Femur (tissue), 1 donor: ENCODE measurements at places on chromosomes 16 and 17.

DNA sequence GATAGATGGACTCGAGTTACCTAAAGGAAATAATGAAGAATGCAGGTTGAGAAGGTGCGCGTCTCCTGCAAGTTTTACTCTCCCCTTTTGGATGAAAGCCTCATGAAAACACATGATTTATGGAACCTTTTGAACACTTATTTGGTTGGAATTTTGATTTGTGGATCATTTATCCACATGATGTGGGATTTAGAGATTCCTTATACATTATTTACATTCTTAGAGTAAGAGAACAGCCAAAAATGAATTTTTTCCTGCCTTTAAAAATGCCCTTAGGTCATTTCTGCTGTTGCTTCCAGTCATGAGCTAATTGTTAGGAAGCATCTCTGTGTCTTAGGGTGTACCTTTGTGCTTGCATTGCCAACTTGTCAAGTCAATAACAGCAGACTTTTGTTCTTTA is 99.9 kb downstream of the RPTOR start:
- DNase-seq: no peak

GRCh38 chr17:28953444-28954118 is 2.3 kb upstream of the PHF12 start:
- DNase-seq: peak; percentile 55

- DNase-seq: peak; percentile 94
Observed at GRCh38 chr17:40121181-40122135, at the start of gene MSL1. Gene MSL1, plus strand, starts transcription at chr17:40121971. Its CDS starts 642 bp downstream, at chr17:40122613.

DNA sequence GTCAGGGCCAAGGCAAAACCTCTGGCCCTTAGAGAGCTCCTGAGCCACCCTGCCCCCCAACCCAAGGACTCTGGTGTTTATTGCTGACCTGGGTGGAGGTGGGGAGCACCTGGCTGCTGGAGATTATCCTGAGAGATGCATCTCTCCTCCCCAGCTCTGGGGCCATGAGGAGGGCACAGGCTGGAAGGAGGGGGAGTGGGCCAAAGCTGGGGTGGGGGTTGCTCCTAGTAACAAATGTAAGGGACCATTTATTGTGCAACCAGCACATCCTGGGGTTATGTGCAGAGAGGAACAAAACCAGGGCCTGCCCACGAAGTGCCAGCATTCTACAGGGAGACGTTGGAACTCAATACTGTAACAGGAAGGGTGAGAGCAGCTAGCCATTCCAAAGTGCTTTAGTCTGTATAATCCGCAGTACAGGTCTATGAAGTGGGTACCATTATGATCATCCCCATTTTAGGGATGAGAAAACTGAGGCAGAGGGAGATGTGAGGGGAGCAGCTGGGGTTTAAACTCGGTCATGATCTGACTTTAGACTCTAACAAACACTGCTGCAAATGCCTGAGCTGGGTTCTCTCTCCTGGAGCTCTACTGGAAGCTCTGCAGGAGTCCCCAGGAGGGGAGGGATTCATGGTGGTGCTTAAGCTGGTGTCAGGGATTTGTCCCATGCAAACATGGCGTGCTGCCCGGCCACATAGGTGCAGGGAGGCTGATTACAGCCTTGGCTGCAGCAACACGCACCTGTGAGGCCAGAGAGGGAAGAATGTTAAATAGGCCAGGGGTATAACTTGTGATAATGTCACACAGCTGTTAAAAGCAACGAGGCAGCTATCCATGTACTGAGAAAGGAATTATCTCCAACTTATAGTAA is 1.4 kb upstream of the RHBDF2 start:
- no peak for DNase-seq

- peak; percentile 16 for DNase-seq
Observed at GRCh38 chr16:3120435-3120834, 8.0 kb downstream of the ZNF205 start.

DNA sequence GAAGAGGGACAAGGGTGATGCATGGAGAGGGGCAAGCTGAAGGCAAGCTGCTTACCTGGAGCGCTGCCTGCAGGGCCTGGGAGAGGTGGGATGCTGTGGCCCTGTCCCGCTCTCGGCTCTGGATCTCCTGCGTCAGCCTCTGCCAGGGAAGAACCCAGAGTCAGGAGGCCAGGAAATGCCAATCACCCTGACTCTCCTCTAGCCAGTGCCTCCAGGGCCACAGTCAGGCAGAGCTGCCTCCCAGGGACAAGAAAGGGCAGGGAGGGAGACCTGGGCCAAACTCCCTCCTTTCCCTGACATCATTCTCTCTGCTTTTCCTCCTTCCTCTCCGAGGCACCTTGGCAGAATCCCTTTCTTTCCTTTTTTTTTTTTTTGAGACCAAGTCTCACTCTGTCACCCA is 11.3 kb downstream of the CDK3 start:
- no peak for DNase-seq

GRCh38 chr17:40069751-40070708 is 7.3 kb downstream of the THRA start:
- DNase-seq: no peak

DNA sequence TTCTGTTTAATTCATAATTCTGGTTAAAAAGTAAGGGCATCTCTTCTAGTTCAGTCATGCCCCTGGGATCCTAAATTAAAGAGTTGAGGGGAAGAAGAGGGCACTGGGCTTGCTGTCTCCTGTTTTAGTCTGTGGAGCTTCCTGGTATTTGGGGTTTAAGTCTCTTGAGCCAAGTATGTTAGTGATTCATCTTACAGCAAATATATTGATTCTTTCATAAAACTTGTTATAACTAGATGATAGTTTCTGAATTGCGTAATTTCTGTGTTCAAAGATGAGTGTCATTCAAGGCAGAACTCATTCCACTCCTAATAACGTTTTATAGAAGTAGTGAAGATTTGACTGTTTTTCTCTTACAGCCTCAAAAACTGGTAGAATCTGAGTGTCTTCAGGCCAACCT is 1.7 kb downstream of the TXNDC17 start:
- no peak for DNase-seq

DNA sequence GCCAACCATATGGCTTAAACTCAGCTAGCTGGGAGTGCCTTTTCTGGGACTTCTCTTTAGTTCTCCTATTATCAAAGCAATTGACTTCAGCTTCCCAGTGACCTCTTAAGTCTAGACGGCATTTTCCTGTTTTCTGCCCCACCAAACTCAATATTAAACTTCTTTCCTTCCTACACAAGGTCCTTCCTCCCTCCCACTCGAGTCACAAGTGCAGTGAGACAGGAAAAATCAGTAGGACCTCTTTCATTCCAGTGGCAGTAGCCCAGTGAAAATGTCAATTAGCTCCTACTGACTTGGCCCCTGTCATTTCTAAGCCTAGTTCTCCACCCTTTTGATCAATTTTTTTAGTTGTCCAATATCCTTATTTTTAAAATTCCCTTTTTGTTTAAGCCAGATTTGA is 9.6 kb upstream of the NACA2 start:
- DNase-seq: no peak

DNA sequence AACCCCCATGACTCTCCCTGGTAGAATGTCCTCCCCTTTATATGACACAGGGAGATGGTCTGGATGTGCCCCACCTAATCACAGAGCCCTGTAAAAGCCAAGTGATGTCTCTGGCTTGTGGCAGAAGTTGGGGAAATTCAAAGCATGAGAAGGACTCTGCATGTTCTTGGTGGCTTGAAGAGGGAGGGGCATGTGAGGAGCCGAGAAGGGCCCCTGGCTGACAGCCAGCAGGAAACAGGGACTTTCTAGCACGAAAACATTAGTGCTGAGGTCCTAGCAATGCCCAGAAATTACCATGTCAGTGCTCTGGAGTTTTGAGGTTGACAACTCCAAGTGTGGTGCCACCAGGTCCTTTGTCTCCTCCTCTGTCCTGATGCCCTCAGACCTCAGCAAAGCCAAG is 75.9 kb downstream of the USP22 start:
- no peak for DNase-seq

DNA sequence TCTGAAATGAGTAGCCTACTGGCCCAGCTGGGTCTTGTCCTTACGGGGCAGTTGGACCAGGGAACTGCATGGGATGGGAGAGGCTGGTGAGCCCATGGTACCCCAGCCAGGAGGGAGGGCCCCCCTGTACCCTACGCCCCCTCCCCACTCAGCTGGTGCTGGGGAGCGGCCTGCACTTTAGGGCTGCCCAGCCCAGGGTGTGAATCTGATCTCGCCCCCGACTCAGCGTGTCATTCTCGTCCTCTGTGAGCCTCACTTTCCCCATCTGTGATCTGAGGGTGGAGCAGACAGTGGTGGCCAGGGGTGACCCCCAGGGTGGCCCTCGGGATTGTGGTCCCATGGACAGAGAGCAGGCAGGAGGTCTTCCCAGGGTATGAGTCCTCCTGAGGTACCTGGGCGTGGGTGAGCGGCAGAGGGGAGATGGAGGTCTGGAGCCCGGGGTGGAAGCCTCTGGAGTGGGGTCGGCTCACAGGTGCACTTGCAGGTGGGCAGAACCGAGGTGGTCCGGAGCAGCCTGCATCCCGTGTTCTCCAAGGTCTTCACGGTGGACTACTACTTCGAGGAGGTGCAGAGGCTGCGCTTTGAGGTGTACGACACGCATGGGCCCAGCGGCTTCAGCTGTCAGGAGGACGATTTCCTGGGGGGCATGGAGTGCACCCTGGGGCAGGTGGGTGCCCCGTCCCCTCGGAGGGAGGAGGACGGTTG is 1.6 kb downstream of the CPNE7 start:
- DNase-seq: no peak

- no peak for DNase-seq
Observed at GRCh38 chr16:12091569-12092543, 115.3 kb downstream of the SNX29 start.

DNA sequence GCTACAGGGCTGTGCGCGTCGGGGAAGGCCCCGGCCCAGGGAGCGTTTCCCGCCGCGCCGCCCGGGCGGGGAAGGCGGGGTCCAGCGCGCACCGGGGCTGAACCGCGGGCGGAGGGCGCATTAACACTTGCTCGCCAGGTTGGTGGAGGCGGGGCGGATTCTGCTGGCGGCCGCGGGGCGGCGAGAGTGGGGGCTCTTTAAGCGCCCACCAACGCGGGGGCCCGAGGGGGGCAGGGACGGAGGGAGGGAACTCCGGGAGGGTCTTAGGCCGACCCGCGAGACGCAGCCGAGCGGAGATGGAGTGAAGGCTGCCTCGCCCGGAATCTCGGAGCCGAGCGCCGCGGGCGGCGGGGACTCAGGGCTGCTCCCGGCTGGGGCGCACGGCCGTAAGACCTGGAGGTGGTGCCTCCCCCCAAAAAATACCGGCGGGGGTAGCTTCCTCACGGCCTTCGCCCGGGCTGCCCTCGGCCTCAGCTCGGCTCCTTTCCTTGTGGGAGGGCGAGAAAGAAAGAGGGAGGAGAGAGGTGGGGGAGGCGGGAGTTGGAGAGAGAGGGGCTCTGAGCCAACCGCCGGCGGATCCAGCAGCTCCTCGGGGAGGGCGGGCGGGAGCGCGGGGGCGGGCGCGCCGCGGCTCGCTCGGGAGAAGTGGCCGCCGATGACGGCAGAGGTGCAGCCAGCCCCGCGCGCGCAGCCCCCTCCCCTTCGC is 415 bp upstream of the FOXF1 start:
- DNase-seq: peak; percentile 54

DNA sequence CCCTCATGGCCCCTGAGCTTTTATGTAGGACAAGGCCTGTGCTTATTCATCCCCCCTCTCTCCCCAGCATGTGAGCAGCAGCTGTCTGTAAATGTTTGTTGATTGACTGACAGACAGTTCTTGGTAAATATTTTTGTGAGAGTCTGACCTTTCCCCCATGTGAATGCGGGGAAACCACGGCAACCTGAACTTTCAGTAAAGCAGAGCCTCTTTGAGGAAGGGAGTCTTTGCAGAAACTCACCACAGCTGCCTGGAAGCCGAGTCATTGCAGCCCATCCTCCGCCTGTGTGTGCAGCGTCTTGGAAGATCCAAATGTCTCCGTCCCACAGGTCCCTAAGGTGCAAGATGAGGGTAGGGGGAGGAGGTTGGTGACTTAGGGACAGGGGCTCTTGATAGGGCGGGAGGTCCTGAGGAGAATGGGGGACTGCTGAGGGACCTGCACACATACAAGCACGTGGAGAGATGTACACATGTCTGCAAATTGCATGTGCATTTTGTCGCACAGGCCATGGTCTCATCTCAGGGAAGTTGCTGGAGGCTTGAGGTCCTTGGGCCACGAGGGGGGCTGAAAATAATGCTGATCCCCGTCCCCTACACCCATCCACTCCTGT is 23.0 kb upstream of the IL21R start:
- DNase-seq: no peak

DNA sequence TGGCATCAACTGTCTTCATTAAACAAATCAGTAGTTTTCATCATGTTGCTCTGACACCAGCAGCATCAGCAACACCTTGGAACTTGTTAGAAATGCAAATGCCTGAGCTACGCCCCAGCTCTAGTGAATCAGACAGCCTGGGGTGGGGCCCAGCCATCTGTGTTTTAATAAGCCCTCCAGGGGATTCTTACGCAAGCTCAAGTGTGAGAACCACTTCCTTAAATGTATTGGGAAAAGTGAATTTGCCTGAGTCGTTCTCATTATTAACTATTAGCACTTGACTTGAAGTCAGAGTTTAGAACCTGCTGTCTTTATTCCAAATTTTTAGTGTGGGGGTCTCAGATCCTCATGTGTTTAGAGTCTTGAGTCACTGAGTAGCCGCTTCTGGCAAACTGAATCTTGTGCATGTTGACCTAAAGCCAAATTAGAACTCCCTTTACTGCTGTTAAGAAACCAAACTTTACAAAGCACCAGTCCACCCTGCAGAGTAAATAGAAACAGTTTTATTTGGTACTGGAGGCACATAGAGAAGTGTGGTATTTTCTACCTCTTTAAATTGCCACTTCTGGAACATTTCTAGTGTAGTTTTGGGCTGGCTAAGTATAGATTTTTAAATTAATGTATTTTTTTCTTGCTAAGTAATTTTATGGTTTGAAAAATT is 137.4 kb upstream of the COX10 start:
- DNase-seq: peak; percentile 75

GRCh38 chr17:50349243-50349600 is 3.3 kb downstream of the XYLT2 start:
- peak; percentile 12 for DNase-seq

- DNase-seq: no peak
Observed at GRCh38 chr16:82612263-82612662, 14.5 kb upstream of the CDH13 start.
